ENCODE measurements at places on chromosomes 1 and 21.

DNA sequence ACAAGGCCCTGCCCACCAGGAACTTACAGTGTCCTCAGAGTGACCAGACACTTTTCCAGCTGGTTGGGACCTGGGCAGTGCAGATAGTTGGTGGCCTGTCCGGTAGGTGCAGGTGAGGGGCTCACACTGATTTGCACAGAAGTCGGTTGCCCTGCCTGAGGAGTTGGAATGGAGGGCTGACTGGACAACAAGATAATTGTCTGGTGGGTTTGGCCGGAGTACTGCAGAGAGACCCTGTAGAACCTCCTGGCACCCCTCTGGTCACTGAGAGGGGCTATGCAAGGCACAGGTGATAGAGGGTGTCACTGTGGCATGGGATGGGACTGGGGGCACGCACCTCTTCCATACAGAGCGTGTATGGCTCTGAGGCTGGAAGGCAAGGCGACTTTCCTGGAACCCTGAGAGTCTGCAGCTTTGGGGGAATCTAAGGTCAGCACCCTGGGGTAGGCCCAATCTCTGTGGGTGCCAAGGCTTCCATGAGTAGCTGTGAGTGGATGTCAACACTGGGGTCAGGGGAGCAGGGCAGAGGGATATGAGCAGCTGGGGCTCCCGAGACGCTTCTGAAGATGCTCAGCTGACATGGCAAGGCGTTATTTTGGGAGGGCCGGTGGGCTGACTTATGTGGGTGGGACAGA lies 7.6 kb upstream of the PLA2G2D start:
- DNase-seq = no peak

- no peak for DNase-seq
Measured at GRCh38 chr1:74818661-74819456, 85.9 kb downstream of the TYW3 start.

DNA sequence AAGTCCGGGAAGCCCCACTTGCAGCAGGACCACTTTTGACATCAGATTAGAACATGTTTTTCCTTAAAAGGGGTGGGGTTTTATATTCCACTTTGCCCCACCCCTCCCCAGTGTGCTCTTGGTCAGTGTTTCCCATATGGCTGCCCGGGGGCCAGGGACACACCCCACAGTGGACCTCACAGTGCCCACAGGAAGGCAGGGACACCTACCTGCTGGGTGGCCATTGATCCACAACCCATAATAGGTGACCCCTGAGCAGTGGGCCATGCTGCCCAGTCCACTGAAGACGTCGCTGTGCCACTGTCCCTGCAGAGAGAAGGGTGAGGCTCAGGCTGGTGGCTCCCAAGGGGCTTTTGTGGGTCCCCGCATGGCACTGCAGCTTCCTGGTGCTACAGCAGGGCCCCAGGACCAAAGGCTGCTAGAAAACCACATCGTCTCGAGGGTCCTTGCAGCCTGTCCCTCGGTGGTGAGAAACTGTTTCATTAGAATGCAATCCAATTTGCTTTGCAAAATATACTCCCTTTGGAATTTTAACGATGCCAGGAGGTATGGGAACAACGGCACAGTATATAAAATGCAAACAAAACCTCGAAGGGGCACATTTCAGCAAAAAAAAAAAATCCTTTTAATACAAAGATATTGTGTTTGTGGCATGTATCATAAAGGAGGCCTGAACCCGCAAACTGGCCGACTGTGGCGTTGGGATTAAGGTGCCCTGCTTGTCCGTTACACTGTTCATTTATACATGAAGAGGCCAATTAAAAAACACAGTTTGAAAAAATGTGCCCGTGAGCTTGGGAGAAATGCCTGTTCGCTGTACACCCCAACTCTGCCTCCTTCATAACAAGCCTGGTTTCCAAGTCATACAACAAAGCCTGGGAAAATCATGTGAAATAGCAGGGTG lies 16.9 kb downstream of the MORN1 start:
- no peak for DNase-seq

GRCh38 chr1:3003039-3003940 lies 18.0 kb upstream of the ACTRT2 start:
- DNase-seq = no peak

- peak; percentile 28 for DNase-seq
Measured at GRCh38 chr1:53344921-53345838, 17.3 kb upstream of the LRP8 start.

DNA sequence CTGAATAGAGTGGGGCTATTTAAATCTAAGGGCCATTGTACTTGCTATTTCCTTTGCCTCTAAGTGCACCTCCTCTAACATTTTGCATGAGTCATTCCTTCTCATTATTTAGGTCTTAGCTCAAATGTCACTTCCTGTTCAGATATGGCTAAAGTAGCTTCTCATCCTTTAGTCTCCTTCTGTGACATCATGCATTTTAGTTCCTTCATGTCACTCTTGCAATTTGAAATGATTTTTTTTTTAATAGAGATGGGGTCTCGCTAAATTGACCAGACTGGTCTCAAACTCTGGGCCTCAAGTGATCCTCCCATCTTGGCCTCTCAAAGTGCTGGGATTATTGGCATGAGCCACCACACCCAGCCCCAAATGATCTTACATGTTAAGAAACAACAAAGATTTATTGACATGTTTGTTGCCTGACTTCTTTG lies 6.6 kb downstream of the TBX19 start:
- no peak for DNase-seq

DNA sequence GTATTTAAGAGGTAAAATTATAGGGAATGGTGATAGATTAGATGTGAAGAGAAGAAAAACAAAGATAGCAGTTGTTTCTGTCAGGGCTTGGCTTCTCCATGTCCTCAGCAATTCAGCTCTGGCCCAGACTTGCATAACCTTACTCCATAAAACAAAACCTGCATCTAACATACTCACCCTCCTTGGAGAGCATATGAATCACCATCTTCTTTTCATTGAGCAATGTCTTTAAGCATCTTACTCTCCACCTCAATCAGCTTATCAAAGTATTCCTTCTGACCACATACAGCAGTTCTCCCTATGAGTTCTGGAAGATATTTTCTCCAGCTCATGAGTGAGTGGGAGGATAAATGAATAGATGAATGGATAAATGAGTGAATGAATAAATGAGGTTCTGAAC lies 49.0 kb downstream of the RAB3B start:
- DNase-seq = no peak

DNA sequence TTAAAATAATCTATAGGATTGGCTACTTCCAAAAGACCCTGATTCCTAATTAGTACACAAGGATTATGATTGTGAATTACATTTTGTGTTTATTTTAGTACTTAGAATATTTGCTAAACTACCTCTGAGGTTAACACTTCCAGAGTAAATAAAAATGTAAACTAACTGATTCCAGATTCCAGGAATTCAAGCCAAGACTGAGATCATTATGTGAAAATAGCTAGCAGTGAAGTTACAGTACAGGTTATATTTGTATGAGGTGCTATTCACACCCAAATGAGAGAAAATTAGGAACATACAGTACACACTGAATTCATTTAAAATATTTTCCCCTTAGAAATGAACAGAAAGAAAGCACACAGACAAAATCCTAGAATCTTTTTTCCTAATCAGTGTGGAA lies 28.8 kb downstream of the TTLL7 start:
- no peak for DNase-seq

DNA sequence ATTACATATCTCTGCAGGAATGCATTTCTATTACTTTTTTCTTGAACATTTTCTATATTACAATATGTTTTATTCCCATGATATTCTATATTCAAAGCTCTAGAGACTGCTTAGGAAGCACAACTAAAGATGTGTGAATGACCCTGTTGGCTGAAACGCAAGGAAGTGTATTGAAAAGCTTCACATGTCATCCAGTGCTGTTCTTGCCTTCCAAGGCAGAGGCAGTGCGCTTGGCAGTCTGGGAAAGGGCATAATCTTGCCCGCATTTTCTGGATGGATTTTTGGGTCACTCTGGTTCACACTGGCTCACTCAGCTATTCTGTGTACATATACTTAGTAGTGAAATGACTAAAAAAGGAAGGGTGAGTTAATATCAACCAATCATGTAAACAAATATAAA lies 262.4 kb downstream of the PTPRC start:
- no peak for DNase-seq

GRCh38 chr1:232486454-232487207 lies 143.3 kb downstream of the SIPA1L2 start:
- no peak for DNase-seq

DNA sequence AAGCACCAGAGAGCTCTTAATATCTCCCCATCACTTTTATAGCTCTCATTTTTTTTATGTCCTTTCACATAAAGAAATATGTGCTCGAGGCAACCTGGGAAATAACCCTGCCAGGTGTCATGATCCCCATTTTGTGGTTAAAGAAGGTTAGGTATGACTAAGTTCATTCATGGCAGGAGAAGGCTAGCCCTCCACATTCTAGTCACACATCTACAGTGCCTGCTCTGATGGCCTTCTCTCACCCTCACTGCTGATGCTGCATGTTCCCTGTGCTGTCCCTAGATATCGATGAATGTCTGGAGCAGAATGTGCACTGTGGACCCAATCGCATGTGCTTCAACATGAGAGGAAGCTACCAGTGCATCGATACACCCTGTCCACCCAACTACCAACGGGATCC lies 187.5 kb downstream of the TPR start:
- DNase-seq = no peak

DNA sequence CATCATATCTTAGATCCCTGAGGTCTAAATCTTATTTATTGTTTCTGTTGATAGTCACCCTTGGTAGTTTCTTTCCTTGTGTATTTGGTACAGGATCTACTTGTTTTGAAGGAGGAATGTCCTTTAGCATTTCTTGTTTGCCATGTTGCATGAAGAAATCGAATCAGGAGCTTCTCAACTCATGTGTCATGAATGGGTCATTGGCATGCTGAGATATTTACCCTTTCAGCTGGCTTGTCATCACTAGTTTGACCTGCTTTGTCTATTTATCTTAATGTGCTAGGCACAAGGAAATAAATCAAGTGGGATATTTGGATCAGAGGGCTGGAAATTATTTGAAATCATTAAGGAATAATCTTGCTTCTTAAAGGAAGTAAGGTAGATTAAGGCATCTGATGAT lies 23.8 kb downstream of the THEM4 start:
- DNase-seq = no peak

GRCh38 chr1:188708795-188709535 lies 1768.7 kb downstream of the BRINP3 start:
- no peak for DNase-seq

- peak; percentile 80 for DNase-seq
Measured at GRCh38 chr1:184973272-184974055, 844 bp downstream of the NIBAN1 start.

DNA sequence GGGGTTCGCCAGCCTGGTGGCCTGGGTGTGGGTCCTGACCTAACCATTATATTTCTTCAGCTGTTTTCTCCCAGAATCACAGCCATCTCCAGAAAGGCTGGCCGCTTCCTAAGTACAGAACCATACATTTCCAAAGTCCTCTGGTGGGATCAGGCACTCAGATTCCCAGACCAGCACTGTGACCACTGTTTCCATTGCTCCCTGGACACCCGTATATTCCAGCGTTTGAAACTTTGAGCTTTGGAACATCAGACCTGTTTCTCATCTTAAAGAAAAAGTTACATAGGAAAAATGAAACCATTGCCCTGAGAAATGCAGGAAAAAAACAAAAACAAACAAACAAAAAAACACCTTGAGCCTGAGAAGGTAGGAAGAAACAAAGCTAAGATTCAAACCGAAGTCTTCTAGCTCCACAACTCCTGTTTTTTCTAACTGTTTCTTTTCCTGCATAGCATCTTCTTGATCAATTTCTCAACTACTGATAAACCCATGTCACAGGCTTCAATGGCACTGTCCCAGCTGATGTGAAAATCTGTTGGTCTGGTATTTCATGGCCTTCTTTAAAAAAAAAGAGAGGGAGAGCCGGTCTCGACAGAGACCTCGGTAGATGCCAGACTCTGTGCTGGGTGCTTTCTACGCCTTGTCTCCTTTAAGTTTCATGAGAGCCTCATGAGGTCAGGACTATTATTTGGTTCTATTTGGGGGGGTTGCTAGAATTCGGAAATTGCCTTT lies 221.3 kb downstream of the TOMM20 start:
- DNase-seq = no peak

DNA sequence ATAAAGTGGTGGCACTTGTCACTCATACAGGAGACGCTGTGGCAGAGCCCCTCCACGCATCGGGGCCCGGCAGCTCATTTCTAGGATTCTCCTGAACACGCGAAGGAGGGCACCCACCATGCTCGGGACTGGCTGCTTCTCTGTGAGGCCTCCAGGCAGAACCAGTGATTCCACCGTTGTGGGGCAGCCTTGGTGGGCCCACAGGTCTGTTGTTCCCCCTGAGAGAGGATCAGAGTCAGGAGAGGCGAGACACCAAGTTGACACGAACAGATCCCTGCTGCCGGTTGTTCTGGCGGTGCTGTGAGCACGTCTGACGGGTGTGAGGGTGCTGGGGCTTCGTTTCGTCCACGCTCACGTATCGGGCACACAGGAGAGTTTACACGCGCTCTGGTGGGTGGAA lies 26.6 kb downstream of the PRKCZ start:
- no peak for DNase-seq

- no peak for DNase-seq
Measured at GRCh38 chr1:22534951-22535350, 28.3 kb upstream of the EPHA8 start.

DNA sequence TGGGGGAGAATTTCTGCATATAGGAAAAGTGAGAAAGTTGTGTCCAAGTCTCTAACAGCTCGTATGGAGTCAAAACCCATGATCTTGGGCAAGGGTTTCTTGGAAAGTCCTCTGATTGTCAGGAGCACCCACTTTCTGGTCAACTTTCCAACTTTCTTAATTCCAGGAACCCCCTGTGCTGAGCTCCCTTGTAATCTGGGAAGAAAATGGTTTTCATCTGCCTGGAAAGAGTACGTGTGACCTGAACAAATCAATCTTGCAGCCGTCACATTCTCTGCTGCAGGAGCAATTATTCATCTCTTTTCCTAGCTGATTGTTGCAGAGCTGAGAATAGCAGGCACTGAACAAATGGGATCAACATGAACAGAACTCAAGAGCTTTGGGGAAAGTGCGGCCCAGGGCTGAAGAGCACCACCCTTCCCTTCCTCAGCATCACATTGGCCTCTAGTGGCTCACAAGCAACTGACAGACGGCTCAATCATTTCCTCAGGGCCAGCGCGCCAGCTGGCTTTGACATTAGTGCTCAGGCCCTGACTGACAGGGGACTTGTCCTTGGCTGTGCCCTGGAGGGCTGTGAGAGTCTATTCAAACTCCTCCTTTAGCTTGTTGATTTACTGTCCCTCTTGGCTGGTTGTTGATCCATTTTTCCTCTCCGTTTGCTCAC lies 295.2 kb downstream of the HLX start:
- no peak for DNase-seq

DNA sequence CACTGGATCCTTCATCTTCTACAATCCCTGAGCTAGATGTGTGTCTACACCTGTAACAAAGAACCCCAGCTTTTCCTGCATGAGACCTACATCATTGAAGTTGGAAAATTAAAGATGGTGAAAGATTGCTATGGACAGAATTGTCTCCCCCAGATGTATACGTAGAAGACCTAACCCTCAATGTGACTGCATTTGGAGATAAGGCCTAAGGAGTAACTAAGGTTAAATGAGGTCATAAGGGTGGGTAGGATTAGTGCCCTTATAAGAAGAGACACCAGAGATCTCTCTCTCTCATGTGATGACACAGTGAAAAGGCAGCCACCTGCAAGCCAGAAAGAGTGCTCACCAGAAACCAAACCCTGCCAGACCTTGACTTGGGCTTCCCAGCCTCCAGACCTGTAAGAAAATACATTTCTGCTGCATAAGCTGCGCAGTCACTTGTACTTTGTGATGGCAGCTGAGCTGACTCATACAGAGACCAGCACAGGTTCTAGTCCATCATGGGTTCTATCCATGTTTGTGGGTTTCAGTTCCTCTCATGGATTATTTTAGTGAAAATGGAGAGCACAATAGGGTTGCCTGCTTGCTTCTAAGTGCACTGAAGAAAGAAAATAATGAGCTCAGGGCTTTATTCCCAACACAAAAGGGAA lies 180.8 kb downstream of the TPR start:
- no peak for DNase-seq
